ENCODE measurements at places on chromosomes 3 and 15.

DNA sequence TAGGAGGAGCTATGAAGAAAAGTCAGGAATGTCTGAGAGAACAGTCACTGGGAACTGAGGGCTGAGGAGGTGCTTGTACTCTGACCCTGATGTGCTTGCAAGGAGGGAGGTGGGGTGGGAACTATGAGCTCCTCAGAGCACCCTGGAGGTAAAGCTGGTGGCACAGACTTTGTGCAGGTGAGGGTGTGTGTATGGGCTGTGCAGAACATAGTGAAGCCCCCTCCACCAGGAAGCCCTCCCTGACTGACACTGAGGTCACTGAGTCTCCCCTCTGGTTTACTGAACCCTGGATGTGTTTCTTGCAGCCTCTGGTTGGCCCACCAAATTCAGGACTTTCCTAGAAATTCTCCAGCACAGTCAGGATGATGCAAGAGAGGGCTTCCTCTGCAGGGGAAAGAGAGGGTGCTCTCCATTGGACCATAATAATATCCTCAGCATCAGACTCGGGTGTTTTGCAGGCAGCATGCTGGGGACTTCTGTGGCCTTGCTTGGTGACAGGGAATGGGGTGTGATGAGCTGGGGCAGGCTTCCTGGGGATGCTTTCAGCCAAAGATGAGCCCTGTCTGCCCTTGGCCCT, 1.5 kb upstream of the ISLR start:
- no peak for DNase-seq

GRCh38 chr3:174322789-174323188, 536.3 kb upstream of the NAALADL2 start:
- no peak for DNase-seq

DNA sequence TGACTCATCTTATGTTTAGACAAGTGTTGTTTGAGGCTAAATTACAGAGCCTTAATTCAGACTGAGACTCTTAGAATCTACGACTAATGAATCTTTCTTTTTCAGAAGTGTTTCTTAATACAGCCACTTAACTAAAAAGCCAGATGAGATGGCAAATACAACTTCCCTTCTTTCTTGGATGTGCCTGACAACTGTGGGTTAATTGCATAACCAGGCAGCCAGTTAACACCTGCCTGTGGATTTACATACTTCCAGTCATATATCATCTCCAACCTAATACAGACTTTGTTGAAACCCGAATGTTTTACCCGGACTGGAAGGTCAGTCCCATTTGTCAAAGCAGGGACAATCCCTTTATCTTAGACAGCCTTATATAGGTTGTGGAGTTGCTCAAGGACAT, 297.6 kb downstream of the VPS13C start:
- no peak for DNase-seq

DNA sequence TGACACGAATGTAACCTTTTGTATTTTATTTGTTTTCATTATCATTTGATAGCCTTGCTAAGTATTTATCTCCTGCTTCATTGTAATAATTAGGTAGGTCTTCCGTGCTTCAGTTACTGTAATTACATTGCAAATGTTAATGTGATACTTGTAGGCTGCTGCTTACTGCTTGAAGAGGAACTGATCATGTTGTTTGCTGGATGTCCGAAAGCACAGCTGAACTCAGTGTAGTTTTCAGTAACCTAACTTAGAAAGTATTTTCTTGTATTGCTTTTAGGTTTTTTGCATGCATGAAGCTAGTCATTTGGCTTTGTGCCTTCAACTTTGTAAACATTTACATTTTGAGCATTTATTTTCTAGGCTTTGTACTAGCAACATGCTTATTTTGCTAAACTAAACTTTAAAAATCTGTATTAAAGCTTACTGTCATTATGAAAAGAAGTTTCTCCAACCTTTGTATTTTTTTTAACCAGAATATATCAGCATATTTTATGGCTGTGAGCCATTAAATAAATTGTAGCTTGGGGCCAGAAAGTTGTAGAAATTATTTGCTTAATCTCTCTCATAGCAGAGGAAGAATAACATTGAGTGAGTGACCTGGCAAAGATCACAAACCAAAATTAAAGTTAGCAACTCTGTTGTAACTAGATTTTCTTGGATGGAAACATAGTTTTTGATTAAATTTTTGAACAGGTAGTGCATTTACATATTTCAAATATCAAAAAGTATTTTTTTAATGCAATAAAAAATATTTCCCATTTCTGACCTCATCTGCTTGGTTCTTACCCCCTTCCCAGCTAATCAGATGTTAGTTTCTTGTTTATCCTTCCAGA, 30.7 kb downstream of the SACM1L start:
- DNase-seq, result peak; percentile 56

DNA sequence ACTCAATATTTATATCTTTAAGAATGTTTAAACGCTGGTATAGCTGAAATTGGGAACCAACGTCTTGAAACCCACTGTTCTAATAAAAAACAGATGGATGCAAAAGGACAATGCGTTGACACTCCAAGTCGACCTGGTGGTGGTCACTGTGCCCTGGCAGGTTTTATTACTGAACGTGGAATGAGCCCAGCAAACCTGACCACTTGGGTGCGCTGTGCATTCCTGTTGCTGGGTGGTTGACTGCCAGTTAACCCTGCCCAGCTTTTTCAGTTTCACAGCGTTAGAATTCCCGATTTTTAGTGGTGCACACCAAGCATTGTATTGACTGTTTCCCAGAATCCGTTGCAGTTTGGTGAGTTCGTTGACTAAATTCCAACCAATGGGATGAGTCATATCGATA, 384.4 kb downstream of the OCA2 start:
- DNase-seq, result no peak

DNA sequence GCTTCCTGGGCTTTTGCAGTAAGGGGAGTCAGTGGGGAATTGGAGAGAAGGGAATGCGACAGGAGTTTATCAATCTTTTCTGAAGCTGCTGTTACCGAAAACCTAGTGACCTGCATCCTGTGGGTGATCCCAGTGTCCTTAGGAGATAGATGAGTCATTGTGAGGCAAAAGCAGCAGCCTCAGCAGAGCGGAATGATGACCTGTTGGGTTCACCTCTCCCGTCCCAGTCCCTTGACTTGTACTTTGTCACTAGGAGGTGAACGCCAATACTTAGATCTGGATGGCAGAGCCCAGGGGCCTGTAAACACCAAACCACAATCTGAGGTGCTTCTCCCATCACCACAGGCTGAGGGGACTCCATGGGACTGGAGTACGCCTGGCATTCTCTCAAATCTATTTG, 17.9 kb downstream of the CDAN1 start:
- no peak for DNase-seq

- no peak for DNase-seq
Observed at GRCh38 chr15:77866596-77867125, 210.8 kb downstream of the TBC1D2B start.

DNA sequence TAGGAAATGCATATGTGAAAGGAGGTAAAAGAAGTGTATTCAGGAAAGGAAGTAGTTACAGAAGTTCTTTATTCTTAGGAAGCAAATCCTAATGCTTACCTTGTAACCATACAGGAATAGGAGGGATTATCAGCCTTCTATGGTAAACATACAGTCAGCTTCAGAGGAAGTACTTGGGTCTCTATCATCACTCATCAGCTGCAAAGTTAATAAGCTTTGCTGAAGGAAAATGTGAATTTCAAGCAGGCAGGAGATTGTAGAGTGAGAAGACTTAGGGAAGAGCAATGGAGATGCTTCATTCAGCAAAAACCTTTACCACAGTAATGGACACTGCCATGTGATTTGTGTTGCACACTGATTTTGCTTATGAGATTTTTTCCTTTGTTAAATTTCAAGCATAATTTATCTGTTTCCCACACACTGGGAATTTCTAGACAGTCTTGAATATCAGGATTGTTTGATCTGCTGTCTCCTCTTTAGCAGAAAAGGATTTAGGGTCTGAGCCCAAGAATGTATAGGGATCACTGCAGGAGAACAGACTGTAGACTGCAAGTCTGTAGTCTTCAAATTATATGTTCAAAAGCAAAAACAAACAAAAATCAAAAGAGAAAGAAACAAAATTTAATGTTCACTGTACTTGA, 150.8 kb downstream of the ZNF609 start:
- DNase-seq, result no peak

GRCh38 chr3:160372780-160373179, 26.2 kb downstream of the IFT80 start:
- no peak for DNase-seq

GRCh38 chr15:39588531-39589192, 7.8 kb downstream of the THBS1 start:
- no peak for DNase-seq

- no peak for DNase-seq
Observed at GRCh38 chr15:62278534-62278933, 113.4 kb upstream of the C2CD4B start.

DNA sequence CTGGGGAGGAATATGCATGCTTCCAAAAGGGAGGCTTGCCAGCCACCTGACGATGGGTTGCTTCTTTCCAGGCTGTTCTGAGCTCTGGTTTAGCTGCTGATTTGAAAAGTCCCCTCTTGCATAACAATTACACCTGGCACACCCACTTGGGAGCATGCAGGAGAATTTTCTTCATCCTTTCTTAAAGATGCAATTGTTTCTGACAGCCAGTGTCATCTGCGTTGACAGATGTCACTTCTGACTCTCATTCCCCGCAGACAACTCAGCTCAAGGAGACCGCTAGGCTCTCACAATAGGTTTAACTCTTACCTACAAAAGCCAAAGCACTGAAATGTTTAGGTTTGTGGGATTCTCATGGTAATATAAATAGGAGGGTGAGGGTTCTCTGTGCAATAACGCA, 185.6 kb upstream of the SYNPR start:
- no peak for DNase-seq

DNA sequence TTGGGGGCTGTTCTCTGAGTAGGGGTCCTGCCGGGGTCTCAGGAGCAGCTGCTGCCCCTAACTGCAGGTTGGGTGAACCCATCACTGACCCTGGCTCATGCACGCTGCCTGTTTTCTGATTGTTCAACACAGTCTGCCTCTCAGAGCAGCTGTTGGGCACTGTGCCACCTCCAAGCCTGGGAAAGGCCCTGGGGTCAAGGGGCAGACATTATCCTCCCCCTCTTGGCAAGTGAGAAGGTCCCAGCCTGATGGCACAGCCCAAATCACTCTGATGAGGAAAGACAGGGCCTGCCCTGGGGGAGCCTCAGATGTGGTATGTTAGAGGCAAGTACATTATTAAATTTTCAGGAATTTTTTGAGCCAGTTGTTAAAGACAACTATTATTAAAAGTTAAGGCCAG, 14.1 kb upstream of the GNAT1 start:
- no peak for DNase-seq

GRCh38 chr15:35139822-35140221, 54.7 kb upstream of the NANOGP8 start:
- no peak for DNase-seq

- peak; percentile 61 for DNase-seq
Observed at GRCh38 chr15:73081321-73081958, 29.2 kb downstream of the NEO1 start.

- no peak for DNase-seq
Observed at GRCh38 chr3:37903734-37904133, 42.1 kb downstream of the CTDSPL start.

GRCh38 chr3:2741516-2741915, 368.7 kb downstream of the IL5RA start:
- no peak for DNase-seq

GRCh38 chr3:14969671-14970070, 22.3 kb downstream of the NR2C2 start:
- no peak for DNase-seq

DNA sequence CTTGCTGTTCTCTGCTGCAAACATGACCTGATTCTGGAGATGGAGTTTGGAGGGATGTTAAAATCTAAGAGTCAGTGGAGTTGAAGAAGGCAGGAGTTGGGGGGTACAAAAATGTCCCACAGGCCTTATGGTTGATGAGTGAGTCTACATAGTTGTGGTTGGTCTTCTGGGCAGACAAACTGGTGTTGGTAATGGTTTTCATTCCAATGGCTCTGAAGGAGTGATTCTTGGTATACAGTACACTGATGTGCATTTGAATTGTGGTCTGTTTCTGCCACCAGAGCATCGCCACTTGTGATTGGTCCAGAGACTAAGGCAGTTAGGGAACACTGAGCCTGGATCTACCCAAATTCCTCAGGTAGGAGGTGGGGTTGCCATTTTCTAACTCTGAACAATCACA, 514.1 kb upstream of the CFAP20DC start:
- no peak for DNase-seq

GRCh38 chr3:197599089-197599765, 43.5 kb upstream of the BDH1 start:
- DNase-seq, result peak; percentile 70

Data from right lung (tissue), 10 donors.